ENCODE measurements at places on chromosomes 16 and 17. TPM values are rescaled to one million over a fixed set of nuclear protein-coding genes. Genes with fewer than 3 reads are reported as not detected.

LGALS9B gene
- total RNA-seq = 0.79 TPM

ZFP1 gene
- total RNA-seq = 16.3 TPM

C1QL1 gene
- total RNA-seq = not detected

RPS6KB1 gene
- 46.3 TPM for total RNA-seq

KCNH6 gene
- not detected for total RNA-seq

TNP2 gene
- total RNA-seq = not detected

IRX5 gene
- total RNA-seq = not detected

KIF1C gene
- total RNA-seq = 37.3 TPM

TP53TG3E gene
- not detected for total RNA-seq

PRDM7 gene
- total RNA-seq = not detected

P2RX5 gene
- 19.0 TPM for total RNA-seq

CRYBA1 gene
- not detected for total RNA-seq

FZD2 gene
- total RNA-seq = 0.36 TPM

TBC1D3 gene
- not detected for total RNA-seq

SEPTIN1 gene
- 293 TPM for total RNA-seq

CFAP52 gene
- not detected for total RNA-seq

KRT36 gene
- not detected for total RNA-seq

MAPT gene
- 0.69 TPM for total RNA-seq

CACNB1 gene
- total RNA-seq = 25.9 TPM

DNAH3 gene
- total RNA-seq = not detected

ALOX12B gene
- 0.65 TPM for total RNA-seq

BRICD5 gene
- 17.3 TPM for total RNA-seq

KRTAP9-4 gene
- total RNA-seq = not detected

RHBDL1 gene
- 1.1 TPM for total RNA-seq

TOX3 gene
- total RNA-seq = not detected

MMP25 gene
- 49.3 TPM for total RNA-seq

CDH15 gene
- total RNA-seq = not detected

SLC5A11 gene
- not detected for total RNA-seq

KRT27 gene
- total RNA-seq = not detected

AKAP1 gene
- total RNA-seq = 23.8 TPM

GSG1L gene
- not detected for total RNA-seq

SRCAP gene
- 89.4 TPM for total RNA-seq

CYGB gene
- total RNA-seq = not detected

FOXC2 gene
- total RNA-seq = not detected

RHBDF1 gene
- 0.33 TPM for total RNA-seq

Measured in activated naive CD8-positive, alpha-beta T cell treated with anti-CD3 and anti-CD28 coated beads, Interleukin-2, amount 10 ng/mL, durations not matched to agents 7 days and 5 days (primary cell).